ENCODE measurements at places on chromosomes 12 and 14. TPM values are rescaled to one million over a fixed set of nuclear protein-coding genes. Genes with fewer than 3 reads are reported as not detected.
A peak's percentile ranks its signal among the peaks of the same experiment; 100 is the strongest.

TRHDE gene
- total RNA-seq = 29.5 TPM

DBX2 gene
- not detected for total RNA-seq

KLHDC1 gene
- 1.3 TPM for total RNA-seq

PARPBP gene
- 37.3 TPM for total RNA-seq

SLC8A3 gene
- 4.5 TPM for total RNA-seq

PRB2 gene
- not detected for total RNA-seq

ANG gene
- 2.7 TPM for total RNA-seq

CCDC184 gene
- total RNA-seq = 11.9 TPM

MYF5 gene
- total RNA-seq = not detected

CSAD gene
- 7.5 TPM for total RNA-seq

TMEM229B gene
- total RNA-seq = 0.71 TPM

MAP3K9 gene
- 0.22 TPM for total RNA-seq

SERPINA5 gene
- total RNA-seq = 0.42 TPM

ASCL1 gene
- not detected for total RNA-seq

DNA sequence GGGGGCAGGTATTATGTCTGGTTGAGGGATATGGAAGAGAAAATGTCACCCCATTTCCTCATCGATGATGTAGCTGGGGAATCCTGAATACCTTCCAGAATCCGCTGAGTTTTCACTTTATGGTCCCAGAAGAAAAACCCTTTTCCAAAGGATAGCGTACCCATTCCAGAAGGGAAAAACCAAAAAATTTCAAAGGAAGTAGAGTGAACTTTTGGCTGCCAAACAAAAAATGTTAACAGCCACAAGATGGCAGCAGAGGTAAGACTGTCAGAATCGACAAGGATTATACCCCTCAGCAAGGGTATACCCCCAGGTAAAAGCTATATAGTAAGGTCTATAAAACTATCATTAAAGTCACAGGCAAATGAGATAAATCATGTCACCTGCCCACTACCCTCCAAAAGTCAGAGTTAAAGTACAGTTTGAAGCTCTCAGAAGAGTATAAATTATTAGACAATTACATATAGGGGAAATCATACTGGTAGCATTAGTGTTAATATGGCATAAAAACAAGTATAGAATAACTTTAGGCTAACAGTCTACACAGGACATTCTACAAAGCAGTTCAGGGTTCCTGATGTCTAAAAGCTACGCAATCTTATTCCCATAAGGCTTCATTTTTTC, 18.0 kb downstream of the ACIN1 start:
- DNase-seq = peak; percentile 17

DNA sequence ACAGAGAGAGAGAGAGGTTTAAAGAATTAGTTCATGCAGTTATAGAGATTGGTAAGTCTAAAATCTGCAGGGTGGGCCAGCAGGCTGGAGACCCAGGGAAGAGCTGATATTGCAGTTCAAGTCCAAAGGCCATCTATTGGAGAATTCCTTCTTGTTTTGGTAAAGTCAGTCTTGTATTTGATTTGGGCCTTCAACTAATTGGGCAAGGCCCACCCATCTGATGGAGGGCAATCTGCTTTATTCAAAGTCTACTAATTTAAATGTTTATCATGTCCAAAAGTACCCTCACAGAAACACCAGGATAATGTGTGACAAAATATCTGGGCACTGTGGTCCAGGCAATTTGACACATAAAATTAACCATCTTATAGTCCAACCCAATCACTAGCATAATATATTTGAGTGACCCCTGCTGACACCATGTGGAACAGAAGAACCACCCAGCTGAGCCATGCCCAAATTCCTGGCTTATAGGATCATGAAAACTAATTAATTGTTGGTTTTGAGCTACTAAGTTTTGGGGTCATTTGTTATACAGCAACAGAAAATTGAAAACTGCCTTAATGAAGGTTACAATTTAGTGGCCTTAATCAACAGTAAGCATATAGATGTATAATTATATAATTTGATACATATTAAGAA, 109.1 kb upstream of the PLXNC1 start:
- no peak for DNase-seq

- DNase-seq = no peak
These were observed 83.1 kb upstream of the PAWR start for GRCh38 chr12:79773896-79774295.

GRCh38 chr12:102435827-102436436, 44.4 kb downstream of the IGF1 start:
- no peak for DNase-seq

GRCh38 chr12:32483499-32483898, 84.1 kb downstream of the FGD4 start:
- DNase-seq = no peak

GRCh38 chr14:49505041-49505766, 81.0 kb downstream of the RPS29 start:
- no peak for DNase-seq

DNA sequence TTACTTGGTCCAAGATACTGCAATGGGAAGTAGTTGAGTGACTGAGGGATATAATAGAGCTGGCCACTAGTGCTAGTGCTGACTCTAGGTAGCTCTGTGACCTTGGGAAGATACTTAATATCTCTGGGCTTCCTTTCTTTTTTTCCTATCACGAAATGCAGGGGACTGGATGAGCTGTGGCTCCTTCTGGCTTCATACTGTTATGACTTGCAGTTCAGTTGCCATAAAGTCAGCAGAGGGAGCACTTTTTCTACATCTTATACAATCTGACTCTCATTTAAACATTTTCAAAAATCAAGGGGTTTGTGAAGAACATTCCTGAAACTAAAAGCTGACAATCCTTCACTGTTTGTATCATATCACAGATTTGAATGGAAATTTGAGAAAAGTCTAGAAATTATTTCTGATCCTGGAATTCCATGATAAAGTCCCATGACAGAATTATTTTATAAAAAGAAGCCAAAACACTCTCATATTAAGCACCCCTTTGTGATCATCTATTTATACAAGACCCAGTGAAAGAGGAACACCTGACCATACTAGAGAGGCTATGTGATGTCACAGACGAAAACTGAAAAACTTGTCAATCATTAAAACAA, 5.3 kb downstream of the BHLHE41 start:
- no peak for DNase-seq

- DNase-seq = no peak
These were observed 273.0 kb upstream of the SFSWAP start for GRCh38 chr12:131437706-131438492.

DNA sequence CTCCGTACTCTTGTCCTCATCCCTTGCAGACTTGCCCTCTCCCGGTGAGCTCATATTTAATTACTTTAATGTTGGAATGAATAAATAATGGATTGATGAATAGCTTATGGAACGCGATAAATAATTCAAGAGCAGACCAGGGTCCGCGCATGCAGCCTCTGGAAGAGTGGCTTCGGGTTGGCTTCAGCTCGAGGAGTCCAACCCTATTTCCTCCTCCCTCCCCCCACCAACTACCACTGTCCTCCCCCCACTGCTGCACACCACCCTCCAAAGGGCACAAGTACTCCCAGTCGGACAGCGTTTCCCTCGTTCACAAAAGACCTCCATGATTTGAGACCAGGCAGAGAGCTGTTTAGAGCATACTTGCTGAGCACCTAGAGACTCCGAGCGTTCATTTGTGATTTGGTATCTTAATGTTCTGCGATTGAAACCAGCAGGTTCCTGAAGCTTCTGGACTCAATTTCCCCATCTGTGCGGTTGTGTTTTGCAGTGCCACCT, 647 bp upstream of the SIX1 start:
- DNase-seq = no peak

DNA sequence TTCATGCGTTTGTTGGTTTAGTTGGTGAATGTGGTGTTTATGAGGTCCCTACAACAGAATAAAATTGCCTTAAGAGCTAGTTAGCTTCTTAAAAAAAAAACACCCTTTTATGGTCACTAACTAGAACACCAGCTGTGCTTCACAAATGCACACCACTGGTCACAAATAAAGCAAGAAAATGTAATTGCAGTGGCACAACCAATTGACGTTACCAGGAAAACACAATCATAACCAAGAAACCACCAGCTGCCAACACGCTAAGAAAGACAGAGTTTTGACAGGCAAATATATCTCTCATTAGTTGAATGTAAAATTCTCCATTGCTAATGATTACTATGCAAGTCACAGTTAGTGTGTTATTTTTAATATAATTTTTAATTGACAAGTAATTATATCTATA, 389.9 kb downstream of the ADAMTS20 start:
- DNase-seq = no peak

DNA sequence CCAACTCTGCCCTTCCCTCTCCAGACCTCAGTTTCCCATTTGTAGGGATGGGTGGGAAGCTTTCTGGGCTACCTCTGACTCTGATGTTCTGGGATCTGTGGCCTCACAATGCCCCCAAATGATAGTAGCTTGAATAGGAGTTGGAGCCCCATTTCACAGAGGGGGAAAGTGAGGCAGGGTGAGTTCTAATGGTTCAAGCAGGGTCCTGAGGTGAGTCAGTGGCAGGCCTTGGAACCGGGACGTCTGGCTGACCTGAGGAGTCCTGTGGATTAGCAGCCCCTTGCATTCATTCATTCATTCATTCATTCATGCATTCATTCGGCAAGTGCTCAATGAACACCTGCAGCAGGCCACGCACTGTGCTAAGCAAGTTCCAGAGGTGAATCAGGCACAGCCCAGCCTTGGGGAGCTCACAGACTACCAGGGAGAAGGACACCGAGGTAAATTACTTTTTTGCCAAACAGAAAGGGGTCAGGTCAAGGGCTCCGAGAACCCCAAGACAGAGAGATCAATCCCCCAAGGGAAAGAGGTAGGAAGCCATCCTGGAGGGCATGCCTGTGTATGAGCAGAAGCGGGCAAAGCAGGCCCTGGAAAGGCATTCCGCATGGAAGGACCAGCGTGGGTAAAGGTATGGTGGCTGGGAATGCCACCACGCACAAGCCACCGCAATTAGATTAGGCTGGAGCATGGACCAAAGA, 818 bp upstream of the TMEM119 start:
- DNase-seq = peak; percentile 77

GRCh38 chr14:30240018-30240417, 312.4 kb upstream of the PRKD1 start:
- no peak for DNase-seq

GRCh38 chr12:95463050-95463449, 10.9 kb upstream of the METAP2 start:
- no peak for DNase-seq

DNA sequence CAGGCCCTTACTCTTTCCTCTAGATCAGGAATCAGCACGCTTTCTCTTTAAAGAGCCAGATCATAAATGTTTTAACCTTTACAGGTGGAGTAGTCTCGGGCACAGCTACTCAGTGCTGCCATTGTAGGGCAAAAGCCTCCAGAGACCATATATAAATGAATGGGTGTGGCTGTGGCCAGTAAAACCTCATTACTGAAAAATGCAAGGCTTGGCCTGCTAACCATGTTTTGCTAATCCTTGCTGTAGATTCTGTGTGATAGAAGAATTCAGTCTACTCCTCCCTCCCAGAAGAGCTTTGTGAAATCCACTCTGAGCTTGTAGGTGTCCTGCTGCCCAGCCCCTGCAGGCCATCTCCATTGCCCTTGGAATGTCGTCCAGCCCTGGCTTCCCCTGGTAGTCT, 58.1 kb downstream of the HSP90AA1 start:
- peak; percentile 28 for DNase-seq

DNA sequence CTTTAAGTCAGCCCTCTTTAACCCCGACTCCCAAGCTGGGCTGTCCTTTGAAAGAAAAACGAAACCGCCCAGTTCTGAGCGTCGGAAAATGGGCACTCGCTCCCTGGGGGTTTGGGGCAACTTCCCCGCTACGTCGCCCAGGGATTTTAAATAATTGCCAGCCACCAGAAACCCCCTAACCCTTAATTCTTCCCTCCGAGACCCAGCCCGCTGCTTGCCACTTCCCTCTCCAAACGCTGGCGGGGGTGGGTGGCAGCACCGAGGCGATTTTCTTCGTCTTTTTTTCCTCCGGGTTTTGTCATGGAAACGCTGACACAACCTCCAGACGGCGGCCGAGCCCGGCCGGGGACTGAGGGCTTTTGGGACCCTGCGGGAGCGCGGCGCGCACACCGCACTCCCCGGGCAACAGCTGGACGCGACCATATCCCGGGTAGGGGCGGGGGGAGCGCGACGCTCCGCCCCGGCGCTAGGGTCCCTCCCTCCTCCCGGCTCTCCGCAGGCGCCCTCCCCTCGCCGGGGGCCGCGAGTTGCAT, at the start of gene CHST11:
CHST11 (plus strand) TSS at position 532 of the 533 bp plus-strand sequence.
- peak; percentile 69 for DNase-seq

GRCh38 chr12:53053218-53054111, 3.6 kb downstream of the TNS2 start:
- DNase-seq = peak; percentile 37

- no peak for DNase-seq
These were observed at the start of gene DNAH10 for GRCh38 chr12:123761841-123762714. Gene DNAH10 (plus strand): TSS chr12:123762301. CDS start chr12:123762337, 36 bp downstream.

DNA sequence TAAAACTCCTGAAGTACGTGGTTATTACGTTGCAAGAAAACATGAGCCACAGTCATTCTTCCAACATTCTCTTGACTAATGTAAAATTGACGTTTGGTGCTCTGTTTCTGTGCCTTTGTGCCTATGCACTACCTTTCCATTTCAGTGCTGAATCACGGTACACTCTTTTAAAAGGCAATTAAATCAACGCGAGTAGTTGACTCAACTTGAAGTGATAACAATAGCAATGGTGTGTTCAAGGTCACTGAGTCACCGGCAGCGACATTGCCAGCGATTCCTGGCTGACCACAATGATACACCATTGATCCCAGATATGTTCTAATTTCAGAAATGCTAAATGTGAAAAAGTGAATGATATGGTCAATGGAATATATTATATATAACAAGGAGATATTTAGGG, 17.8 kb downstream of the AK7 start:
- DNase-seq = peak; percentile 9

GRCh38 chr12:52166672-52167071, 25.1 kb downstream of the KRT80 start:
- no peak for DNase-seq

DNA sequence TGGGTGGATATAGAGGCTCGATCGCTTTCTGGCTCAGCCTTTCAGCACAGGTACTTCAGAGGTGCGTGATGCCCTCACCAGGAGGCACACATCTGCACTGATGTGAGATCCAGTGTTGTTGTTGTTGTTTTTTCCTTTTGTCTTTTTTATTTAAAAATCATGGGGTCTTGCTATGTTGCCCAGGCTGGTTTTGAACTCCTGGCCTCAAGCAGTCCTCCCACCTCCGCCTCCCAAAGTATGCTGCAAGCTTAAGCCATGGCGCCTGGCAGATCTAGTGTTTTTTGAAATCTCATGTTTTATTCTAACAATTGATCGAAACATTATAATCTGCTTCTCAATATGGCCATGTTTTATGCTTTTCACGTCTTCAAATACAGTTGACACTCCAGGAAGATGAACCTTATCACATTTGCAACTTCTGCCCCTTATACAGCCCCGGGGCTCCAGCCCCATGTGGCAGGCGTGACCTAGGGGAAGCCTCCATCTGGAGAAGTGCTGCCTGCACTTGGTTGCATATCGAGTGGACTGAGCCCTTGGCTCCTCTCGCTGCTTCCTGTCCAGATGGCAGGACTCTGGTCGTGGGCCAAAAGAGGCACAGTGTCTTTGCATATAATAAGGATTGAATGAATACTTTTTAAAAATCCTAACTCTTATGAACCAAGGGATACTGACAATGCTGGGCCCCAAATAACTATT, 71.7 kb downstream of the TRAF3 start:
- DNase-seq = no peak
